Left renal cortex interstitium (tissue), 4 donors: ENCODE measurements at places on chromosomes 5 and 9. TPM values are rescaled to one million over a fixed set of nuclear protein-coding genes. Genes with fewer than 3 reads are reported as not detected.

DNA sequence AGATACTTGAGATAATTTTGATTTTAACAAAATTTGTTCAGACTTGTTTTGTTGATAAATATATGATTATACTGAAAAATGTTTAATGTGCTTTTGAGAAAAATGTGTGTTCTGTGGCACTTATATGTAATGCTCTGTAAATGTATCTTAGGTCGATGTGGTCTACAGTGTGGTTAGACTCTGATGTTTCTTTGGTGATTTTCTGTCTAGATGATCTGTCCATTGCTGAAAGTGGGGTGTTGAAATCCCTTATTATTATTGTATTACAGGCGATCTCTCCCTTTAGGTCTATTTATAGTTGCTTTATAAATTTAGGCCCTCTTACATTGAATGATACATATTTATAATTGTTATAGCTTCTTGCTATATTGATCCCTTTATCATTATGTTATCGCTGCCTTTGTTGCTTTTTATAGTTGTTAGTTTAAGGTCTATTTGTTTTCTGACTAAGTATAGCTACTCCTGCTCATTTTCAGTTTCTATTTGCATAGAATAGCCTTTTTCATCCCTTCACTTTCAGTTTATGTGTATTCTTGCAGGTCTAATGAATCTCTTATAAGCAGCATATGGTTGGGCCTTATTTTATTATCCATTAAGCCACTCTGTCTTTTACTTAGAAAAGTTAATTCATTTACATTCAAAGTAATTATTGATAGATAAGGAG lies 124.3 kb downstream of the MRPS30 start:
- DNase-seq = no peak

GRCh38 chr5:38023799-38024198 lies 184.0 kb upstream of the GDNF start:
- no peak for DNase-seq

DNA sequence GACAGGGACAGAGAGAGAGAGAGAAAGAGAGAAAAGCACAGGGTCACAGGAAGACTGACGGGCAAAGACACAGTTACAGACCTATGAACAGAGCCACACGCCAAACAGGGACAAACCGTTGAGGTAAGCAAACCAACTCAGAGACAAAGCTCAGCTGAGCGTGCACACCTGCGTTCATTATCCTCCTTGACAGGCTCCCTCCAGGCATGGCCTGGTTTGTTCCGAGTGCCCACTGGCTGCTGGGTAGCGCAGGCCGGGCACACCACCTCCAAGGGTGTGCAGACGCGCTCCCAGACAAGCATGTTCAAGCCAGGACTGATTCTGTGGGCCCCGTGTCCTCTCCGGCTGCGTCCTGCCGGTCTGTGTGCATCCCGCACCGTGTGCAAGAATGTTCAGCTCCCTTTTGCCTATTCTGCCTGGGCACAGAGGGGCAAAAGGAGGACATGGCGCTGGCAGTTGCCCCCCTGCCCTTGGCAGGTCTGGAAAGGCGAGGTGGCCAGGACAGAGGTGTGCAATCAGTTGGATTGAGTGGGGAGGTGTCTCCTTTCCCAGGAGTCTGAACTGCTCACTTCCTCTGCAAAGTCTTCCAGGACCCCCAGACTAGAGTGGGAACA lies 467 bp upstream of the SMIM32 start:
- no peak for DNase-seq

GRCh38 chr5:16082053-16082452 lies 97.5 kb downstream of the MARCHF11 start:
- no peak for DNase-seq

DNA sequence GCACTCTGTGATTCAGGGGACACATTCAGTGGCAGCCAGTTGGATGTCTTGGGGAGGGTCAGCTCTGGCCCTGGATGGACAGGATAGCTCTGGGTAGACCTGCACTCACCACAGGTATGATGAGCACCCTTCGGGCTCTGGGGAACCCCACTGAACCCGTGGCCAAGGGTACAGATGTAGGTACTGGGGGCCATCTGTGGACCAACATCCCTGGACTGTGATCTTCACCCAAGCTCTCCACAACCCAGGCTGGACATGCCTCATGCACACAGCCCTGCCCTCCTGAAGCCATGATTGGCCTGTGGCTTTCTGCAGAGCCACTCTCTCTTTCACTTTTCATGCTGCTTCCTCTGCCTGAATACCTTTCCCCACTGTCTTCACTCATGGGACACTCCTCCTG lies 15.6 kb upstream of the ACSL6 start:
- no peak for DNase-seq

- DNase-seq = no peak
Observed at GRCh38 chr9:96818533-96818932, 35.8 kb downstream of the ZNF782 start.

DNA sequence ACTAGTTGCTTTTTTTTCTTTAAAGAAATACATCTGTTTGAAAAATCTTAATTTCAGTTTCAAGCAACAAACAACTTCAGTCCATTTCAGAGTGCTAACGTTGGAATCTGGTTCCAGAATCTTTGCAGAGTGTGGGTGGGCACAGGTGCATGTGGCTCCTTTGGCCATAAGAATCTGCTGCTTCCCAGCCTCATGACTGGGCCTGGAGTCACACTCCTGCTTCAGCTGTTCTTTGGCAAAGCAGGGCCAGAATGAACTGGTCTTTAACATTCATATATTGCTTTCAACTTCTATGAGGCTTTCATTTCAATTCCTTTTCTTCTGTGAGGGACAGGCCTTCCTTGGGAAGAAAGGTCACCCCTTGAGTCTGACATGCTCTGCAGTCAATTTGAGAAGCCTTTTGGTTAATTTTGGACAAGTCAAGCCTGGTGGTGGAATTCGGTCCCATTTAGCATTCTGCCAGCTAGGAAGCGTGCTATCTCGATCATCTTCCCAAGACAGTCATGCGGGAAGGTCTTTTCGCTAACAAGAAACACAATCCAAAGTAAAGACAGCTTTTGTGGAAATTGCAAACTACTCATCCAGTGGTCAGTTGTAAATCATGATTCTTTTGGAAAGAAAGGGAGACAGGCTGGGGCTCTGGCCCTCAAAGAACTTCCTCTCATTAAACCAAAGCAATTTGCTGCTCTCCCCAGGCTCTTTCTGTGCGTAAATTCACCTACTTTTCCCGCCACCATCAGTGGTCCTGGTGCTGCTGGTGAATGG lies 55.2 kb downstream of the SLC1A3 start:
- DNase-seq = no peak

GRCh38 chr9:38434853-38435252 lies 10.6 kb upstream of the IGFBPL1 start:
- DNase-seq = no peak

DNA sequence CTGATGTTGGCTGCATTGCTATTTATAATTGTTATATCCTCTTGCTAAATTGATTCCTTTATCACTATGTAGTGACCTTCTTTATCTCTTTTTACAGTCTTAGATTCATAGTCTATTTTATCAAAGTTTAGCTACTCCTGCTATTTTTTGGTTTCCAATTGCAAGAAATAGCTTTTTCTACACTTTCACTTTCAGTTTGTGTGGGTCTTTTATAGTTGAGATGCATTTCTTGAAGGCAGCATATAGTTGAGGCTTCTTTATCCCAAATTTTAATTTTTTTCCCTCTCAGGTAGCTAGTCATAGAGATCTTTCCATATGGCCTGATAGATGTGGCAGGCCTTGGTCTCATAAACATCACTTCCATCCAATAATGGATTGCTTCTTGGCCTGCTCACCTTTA lies 228.5 kb downstream of the COMMD10 start:
- no peak for DNase-seq

DNA sequence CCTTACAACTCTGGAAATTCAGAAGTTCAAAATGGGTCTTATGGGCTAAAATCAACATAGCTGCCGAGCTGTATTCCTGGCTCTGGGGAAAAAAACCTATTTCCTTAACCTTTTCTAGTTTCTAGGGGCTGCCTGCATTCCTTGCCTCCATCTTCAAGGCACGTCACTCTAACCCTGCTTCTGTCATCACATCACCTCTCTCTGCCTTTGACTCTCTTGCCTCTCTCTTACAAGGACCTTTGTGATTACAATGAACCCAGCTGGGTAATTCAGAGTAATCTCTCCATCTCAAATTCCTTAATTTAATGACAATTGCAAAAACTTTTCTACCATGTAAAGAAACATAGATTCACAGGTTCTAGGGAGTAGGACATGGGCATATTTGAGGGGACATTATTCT lies 103.1 kb upstream of the SMC2 start:
- DNase-seq = no peak

GRCh38 chr9:8723195-8723594 lies 923.6 kb upstream of the DMAC1 start:
- no peak for DNase-seq

Gene CXCL14
- polyA plus RNA-seq = 43.6 TPM

Gene IL9
- not detected for polyA plus RNA-seq

Gene JAKMIP2
- polyA plus RNA-seq = 4.5 TPM

Gene CSF2
- polyA plus RNA-seq = not detected

Gene WDR70
- 45.6 TPM for polyA plus RNA-seq

Gene STK32A
- 12.0 TPM for polyA plus RNA-seq

Gene MLANA
- polyA plus RNA-seq = 1.3 TPM

Gene GRIN3A
- polyA plus RNA-seq = 1.8 TPM

Gene SERINC5
- polyA plus RNA-seq = 49.6 TPM

Gene GADD45G
- polyA plus RNA-seq = 4.8 TPM
